ENCODE measurements at places on chromosomes 6 and 20.
A peak's percentile ranks its signal among the peaks of the same experiment; 100 is the strongest.

DNA sequence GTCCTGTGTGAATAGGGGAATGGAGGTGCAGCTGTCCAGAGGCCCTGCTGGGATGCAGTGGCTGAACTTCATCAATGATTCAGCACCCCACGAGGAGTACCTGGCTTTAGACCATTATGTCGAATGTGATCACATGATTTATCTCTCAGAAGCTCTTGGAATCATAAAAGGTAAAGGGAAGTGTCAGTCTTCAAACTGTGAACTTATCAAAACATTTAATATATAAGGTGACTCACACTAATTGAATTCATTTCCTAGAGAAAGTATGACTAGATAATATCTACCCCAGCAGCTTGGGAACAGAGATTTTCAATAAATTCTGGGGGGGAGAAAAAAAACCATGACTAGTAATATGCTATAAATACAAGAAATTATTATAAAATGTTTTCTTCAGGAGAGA, 29.5 kb downstream of the ALDH8A1 start:
- peak; percentile 28 for DNase-seq

GRCh38 chr6:86016077-86016476, 373.4 kb upstream of the SYNCRIP start:
- no peak for DNase-seq

GRCh38 chr6:138592749-138593123, 93.4 kb upstream of the NHSL1 start:
- no peak for DNase-seq

- peak; percentile 19 for DNase-seq
Measured at GRCh38 chr6:113723182-113723581, 134.0 kb upstream of the MARCKS start.

DNA sequence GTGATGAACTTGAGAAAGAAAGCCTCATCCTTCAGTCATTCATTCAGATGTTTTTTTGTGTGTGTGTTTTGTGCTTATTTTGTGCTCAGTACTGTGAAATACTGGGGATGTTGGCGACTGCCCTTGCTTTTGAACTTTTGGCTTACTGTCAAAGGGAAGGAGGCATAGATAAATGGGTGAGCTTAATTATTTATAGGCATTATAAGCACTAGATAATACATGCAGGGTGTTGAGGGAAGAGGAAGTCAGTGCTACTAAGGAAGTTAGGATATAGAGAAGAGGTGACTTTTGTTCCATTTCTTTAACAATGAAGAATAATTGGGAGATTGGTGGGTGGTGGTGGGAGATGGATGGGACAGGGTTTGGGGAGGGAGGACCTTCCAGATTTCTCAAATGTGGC, 23.6 kb downstream of the XRN2 start:
- DNase-seq: no peak

GRCh38 chr6:38522322-38522721, 117.4 kb downstream of the BTBD9 start:
- no peak for DNase-seq

GRCh38 chr6:25181350-25181724, 97.8 kb upstream of the CARMIL1 start:
- DNase-seq: no peak

GRCh38 chr20:32761831-32762753, at the start of gene DNMT3B:
DNMT3B (plus strand) TSS chr20:32762385; CDS start chr20:32780324, 17,939 bp downstream.
- peak; percentile 88 for DNase-seq

- peak; percentile 96 for DNase-seq
Measured at GRCh38 chr6:109095036-109095834, at the start of gene CEP57L1. CEP57L1 (plus strand) TSS chr6:109095507; CDS start chr6:109145222, 49,715 bp downstream.

- DNase-seq: peak; percentile 58
Measured at GRCh38 chr6:36671687-36672375, 6.7 kb upstream of the CDKN1A start.

DNA sequence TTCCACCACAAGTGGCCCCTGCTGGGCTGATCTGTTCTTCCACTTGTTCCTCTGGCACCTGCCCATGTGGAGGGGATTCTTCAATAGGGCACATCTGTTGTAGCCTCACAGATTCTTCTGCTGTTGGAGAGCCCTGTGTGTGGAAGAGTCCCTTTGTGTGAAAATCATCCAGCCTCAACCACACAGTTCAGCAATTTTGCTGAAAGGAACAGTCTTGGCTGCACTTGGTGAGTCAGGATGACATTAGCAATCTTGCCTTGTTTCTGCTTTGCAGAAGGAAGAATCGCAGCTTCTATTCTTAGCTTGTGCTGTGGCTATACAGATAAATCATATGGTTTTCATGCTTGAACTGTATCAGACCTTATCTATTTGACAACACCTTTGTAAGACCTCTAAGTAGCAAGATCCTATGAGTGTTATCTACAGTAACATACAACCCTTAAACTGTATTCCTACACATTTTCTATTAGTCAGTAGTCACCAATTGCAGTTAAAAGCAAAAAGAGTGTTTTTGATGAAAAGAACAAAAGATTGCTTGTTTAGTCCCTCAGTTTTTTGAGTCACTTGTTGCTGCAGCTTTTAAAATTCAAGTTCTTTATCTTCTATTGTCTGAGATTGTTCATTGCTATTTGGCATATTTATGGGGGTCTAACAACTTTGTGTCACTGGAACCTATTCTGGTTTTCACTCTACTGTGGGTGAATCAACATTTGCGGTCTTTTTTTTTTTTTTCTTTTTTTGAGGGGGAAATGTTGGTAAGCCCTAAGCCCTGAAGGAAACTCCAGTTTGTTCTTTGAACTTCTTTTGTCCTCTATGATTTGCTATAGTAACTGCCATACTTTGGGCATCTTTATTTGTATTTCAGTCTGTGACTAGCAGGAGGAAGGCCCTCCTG, 231.6 kb downstream of the TFAP2B start:
- no peak for DNase-seq

DNA sequence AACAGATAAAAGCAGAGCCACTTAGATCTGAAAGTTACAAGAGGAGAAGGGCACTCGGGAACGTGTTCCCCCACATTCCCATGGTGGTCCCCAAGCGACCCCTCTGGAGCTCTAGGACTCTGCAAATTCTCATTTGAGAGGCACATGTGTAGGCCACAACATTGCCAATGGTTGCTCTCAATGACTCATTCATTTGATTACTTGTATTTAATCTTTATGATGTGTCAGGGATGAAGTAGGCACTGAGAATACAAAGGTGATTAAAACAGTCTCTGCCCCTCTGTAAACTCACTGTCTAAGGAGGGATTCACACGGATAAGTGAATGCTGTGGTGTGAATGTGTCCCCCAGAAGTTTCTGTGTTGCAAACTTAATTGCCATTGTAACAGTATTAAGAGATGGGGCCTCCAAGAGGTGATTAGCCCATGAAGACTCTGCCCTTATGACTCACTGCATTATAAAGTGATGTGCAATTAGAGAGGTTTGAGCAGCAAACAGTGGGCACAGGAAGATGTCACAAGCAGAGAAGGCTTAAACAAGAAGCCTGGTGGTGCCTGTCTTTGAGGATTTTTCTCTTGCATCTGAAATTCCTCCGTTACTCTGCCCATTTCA, 34.0 kb upstream of the TRAM2 start:
- peak; percentile 76 for DNase-seq

DNA sequence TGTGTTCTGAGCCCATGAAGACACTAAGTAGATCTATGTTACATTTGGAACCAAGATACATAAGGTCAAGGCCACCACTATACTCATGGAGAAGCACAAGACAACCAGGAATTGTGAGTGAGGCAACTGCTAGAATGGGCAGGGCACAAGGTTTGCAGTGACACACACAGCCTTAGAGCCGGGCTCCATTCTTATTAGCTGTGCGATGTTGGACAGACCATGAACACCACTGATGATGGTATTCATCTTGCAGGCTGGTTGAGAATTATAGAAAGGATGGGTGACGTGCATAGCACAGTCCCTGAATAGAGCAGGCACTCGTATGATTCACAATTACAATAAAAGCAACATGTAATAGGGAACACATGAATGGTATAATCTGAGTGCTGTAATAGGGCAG, 172.4 kb downstream of the GJA10 start:
- no peak for DNase-seq

- DNase-seq: peak; percentile 20
Measured at GRCh38 chr6:36677059-36677749, 1.3 kb upstream of the CDKN1A start.

- no peak for DNase-seq
Measured at GRCh38 chr6:23181356-23182110, 612.2 kb downstream of the HDGFL1 start.

DNA sequence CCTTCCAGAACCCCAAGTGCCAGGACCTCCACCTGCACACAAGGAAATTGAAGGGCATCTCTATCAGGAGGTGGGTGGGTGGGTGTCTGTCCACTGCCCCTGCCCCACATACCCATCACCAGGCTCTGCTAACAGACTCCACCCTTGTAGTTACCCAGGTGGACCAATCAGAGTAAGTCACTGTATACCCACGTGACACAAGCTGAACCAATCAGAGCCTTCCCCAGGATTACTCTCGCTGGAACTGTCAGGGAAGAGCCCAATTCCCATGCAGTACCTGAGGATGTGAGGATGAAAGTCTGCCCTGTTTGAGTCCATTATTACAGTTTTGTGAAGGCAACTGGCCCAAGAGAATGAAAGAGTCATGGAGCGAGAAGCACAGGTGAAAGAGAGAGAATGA, 4.2 kb downstream of the OCSTAMP start:
- no peak for DNase-seq

GRCh38 chr6:89082486-89082891, 1.9 kb downstream of the PNRC1 start:
- peak; percentile 32 for DNase-seq

GRCh38 chr20:6418732-6419131, 295.9 kb upstream of the FERMT1 start:
- DNase-seq: no peak

- DNase-seq: no peak
Measured at GRCh38 chr6:104574135-104574750, 285.5 kb downstream of the HACE1 start.

- DNase-seq: no peak
Measured at GRCh38 chr6:139287868-139288267, 3.9 kb downstream of the TXLNB start.

DNA sequence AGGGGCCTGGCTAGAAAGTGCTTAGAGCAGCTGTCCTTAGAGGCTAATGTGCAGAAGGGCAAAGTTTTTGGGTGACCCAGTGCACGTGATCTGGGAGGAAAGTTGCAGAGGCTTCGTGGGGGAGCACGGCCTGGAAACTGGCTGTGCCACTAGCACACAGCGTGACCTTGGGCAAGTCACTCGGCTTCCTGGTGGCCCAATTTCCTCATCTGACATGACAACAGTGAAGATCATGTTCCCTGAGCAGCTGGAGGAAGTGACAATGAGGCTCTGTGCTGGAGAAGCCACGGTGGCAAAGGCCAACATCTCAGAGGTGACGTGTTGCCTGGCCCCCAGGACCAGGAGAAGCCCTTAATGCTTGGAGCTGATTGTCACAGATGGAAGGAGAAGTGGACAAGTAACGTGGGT, 99.5 kb downstream of the FOXC1 start:
- DNase-seq: no peak

DNA sequence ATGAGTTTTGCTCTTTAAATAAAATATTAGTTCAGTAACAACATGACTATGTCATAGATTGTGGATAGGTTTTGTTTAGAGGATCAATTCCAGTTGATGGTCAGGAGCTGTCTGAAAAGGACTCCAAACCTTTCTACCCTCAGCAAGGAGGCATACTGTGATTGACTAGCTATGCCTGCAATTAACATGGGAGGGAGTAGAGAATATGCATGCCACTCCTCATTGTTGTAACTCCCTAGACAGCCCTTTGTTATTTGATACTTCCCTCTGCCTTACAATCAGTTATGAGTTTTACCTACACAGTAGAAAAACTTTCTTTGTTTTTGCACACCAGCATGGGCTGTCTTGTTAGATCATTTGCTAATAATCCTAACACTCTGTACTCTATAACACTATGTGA, 1418.5 kb downstream of the KHDRBS2 start:
- DNase-seq: no peak

GRCh38 chr6:138235693-138236092, 17.4 kb upstream of the PBOV1 start:
- DNase-seq: no peak

- DNase-seq: peak; percentile 94
Measured at GRCh38 chr20:35215066-35215956, 11.2 kb upstream of the MMP24 start.

- DNase-seq: peak; percentile 98
Measured at GRCh38 chr20:50645253-50646068, 45.9 kb downstream of the RIPOR3 start.

GRCh38 chr6:127635091-127635490, 58.1 kb downstream of the C6orf58 start:
- no peak for DNase-seq

GRCh38 chr6:3919130-3919628, 70.0 kb downstream of the FAM50B start:
- DNase-seq: peak; percentile 94

DNA sequence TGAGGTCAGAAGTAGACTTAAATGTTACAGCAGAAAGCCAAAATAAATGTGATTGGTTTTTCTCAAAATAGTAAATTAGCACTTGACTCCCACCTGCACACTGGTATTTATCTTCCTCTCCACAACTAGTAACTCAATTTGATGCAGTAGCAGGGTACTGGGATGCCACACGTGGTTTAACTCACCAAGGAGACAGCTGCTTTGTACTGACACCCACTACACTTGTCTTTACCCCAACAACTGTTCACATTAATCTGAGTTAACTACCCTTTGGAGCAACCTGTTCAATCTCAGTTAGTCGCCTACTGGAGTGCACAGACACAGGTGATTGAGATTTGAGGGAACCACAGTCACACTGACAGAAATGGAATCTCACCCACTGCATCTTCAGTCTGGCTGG, 242.1 kb downstream of the PRKN start:
- no peak for DNase-seq

GRCh38 chr6:113328886-113329381, 528.2 kb upstream of the MARCKS start:
- DNase-seq: no peak

GRCh38 chr20:57564180-57564802, 3.4 kb downstream of the PCK1 start:
- DNase-seq: no peak

GRCh38 chr20:23702021-23702420, 13.2 kb upstream of the CST4 start:
- peak; percentile 9 for DNase-seq

DNA sequence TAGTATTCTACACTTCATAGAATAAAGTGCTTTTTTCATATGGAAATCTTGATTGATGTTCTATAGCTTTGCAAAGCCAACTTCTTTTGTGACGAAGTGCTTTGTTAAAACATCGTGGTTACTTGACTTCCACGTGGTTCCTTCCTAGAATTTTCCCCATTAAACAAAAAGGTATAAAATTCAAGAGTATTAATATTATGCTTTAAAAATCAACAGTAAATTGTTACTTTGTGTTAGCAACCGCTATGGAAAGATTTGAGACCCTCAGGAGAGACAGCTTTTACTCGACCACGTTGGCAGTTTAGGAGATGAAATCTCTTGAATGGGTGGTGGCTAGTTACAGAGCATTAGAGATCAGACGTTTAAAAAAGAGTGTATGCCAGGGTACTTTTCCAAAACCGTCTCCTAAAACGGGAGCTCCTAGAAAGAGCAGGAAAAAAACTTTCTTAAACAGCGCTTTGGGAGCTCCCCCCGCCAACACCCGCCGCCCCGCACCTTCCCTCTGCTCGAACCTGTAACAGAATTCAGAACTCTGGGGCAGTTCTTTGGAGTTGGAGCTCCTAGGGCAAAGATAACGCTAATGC, 920 bp downstream of the GJA1 start:
- no peak for DNase-seq

All from EL (cell line).